ENCODE measurements at places on chromosomes 7 and 10.

DNA sequence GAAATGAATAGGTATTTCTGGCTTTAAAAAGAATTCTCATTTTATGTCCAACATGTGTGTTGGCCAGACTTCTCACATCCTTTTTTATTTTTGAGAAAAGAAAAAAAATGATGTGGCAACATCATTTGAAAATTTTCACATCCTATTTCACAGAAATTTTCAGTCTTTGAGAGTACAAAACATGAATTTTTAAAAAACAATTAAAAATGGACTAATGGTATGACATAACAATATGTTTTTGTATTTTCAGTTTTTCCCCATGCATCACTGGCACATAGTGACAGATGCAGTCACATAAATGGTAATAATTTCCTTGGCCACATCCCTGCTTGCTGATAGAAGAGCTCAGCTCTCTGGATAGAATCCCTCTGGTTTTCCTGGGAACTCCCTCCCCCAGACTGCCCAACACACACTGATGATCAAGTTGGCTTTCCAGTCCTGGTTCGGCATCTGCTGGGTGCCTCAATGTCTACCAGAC, 188.5 kb upstream of the AGR3 start:
- no peak for DNase-seq

GRCh38 chr7:22587322-22587721, 87.3 kb upstream of the STEAP1B start:
- DNase-seq = no peak

- DNase-seq = no peak
Measured at GRCh38 chr7:28488061-28488791, 75.9 kb downstream of the CREB5 start.

DNA sequence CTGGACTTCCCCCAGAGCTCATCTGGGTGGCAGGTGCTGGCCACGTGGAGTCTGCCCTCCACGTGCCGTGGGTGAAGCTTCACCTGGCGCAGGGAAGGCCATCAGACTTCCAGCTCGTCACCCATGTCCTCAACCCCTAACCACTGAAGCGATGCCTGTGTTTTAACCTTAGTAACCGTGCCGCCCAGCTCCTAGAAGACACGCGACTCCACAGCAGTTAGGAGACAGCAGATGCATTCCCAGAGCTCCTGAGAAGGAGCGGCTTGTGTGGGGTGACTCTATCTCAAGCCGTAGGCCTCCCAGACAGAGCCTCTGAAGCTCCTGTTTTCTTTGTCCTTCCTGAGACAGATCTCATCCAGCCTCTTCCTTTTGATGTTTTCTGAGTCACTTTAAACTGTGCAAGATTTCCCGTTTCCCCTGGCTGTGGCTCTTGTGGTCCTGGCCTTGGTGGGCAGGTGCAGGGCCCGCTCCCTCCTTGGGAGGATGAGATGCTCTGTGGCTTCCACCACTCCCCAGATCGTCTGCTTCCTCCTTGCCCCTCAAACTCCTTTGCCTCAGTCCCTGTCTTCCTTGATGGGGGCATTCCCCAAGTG, 41.4 kb upstream of the AP5Z1 start:
- no peak for DNase-seq

Data from NCI-H446 (cell line).